ENCODE measurements at places on chromosomes 7 and 10.

DNA sequence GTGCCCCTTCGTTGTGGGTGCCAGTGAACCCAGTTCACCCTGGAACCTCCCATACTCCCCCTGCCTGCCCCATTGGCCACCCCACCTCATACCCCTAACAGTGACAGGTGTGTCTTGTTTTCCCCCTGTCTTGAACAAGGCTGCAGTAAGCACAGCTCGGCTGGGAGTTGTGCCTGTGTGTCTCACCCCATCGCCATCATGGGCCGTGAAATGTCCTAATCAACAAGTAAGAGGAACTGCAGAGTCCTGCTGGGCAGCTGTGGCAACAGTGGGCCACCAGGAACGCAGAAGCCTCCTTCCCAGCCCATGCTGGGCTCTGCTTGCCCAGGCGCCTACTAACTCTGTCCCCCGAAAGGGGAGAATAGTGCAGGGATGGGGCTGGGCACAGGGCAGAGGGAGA, 91.6 kb downstream of the C10orf105 start:
- DNase-seq: no peak

DNA sequence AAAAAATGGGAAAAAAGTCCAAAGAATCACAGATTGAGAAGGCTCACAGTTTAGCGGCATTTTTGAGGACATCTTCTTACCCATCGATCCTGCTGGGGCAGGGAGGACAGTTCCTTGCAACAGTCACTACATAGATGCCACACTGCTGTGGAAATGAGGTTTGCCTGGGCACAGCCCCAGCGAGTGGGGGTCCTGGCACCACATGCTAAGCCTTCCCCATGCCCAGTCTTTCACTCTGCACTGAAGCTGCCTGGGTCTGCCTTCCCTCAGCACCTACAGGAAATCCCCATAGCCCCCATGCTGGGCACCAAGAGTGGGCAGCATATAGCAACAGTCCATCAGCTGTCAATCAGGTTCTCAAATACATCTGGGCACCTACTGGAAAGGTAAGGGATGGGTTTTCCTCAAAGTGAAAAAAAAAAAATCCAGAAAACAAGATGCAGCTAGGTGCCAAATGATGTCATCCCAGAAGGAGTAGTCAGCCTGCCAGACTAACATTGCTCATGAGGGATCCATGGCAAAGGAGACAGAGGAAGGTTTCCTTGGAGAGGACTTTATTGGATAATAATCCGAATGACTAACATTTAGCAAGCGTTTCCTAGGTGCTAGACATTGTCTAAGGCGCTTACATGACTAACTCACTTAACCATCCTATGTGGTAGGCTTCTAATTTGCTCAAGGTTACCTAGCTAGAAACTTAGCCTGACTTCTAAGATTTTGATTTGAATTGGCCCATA, 125.7 kb upstream of the CXCL12 start:
- DNase-seq: no peak

- DNase-seq: no peak
Observed at GRCh38 chr10:98090822-98091221, 43.6 kb upstream of the R3HCC1L start.

- no peak for DNase-seq
Observed at GRCh38 chr7:44974549-44974948, 4.3 kb downstream of the MYO1G start.

- no peak for DNase-seq
Observed at GRCh38 chr10:21927631-21928353, 75.7 kb downstream of the DNAJC1 start.

DNA sequence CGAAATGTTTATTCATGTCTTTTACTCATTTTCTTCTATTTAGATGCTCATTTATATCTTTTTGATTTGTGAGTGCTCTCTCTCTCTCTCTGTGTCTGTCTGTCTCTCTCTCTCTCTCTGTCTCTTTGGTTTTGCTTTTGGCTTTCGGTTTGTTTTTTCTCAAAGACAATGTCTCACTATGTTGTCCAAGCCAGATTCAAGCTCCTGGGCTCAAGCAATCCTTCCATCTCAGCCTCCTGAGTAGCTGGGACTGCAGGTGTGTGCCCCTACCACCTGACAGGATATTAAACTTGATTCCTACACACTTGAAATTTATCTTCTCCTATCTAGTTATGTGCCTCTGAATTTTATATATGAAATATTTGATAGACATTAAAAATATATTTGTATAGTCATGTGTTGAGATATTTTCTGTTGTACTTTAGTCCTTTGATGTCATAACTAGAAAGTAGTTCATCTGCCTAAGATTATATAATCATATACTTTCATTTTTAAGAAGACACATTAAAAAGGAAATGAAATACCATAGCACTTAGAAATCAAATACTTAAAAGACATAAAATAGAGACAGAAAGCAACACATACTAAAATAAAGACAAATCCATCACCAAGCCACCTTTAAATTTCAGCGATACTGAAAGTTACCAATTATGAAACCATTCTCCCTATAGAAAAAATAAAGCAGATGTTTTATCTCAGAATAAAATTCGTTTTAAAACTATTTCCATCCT, 68.1 kb upstream of the SFMBT2 start:
- DNase-seq: no peak

DNA sequence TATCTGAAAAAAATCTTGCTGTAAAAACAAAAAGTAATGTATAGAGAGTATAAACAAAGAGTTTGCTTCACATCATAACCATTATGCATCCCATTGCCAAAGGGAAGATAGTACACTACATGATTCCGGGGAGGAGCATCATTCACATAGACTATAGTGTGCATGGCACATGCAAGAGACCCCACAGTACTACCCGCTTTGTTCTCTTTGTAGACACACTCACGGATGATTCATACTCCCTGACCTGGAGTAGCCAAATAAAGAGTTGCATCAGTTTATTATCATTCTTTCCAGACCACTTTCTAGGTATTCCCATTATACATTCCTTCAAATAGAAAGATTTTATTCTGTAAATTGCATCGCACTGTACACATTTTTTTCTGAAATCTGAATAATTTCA, 356.9 kb downstream of the PCDH15 start:
- DNase-seq: no peak

DNA sequence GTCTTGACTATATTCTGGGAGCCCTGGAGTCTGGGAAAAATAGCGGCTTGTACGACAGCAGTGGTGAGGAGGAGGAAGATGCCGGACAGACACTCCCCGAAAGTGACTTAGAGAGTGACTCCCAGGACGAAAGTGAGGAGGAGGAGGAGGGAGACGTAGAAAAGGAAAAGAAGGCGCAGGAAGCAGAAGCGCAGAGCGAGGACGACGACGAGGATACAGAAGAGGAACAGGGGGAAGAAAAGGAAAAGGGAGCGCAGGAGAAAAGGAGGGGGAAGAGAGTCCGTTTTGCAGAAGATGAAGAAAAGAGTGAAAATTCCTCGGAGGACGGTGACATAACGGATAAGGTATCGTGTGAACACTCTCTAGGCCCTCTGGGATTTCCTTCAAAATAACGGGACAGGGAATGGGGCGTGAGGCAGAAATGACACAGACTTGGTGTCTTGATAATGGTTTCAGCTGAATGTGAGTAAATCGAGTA, 908 bp downstream of the NOM1 start:
- DNase-seq: no peak

DNA sequence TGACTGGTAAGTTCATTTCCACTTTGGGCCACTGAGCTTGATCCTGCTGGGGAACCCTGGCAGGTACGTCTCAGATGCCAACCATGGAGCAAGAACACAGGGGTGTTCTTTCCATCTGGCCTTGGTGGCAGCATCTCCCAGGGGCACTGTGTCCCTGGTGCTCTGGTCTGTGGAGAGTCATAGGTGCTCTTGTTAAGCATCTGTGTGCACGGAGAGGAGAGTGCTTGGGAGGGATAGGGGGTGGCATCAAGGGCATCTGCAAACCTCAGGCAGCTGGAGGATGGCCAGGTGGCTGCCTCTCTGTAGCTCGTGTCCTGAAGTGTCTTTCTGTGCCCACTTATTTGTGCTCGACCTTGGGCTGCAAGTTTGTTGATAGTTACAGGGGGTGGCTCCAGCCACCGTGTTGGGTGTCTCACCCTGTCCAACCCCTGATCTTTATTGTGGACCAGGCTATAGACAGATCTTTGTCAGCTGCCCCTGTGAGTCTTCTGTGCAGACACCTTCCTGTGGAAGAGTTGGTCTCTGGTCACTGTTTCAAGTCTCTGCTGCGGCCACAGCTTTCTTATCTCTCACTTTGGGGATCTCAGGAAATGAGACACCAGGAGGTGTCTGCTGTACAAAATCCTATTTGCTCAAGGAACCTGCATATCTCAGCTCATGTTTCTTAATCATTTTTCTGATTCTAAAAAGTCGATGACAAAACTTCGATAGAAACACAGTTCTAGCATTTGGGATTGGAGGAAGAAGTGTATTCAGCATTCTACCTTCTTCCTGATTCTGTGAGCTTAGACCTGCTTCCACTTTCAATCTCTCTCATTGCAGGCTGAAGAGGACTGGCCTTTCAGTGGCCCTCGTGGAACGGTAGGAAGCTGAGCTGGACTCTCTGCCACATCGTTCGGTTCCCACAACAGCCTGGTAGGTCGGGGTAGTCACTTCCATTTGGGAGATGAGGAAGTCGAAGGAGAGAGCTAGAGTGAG, 17.2 kb upstream of the GIMAP8 start:
- DNase-seq: no peak

GRCh38 chr7:12316925-12317324, 86.7 kb downstream of the VWDE start:
- DNase-seq: no peak

- DNase-seq: no peak
Observed at GRCh38 chr10:86829472-86829871, 73.1 kb downstream of the BMPR1A start.

GRCh38 chr7:1610013-1610677, 40.3 kb upstream of the PSMG3 start:
- no peak for DNase-seq

DNA sequence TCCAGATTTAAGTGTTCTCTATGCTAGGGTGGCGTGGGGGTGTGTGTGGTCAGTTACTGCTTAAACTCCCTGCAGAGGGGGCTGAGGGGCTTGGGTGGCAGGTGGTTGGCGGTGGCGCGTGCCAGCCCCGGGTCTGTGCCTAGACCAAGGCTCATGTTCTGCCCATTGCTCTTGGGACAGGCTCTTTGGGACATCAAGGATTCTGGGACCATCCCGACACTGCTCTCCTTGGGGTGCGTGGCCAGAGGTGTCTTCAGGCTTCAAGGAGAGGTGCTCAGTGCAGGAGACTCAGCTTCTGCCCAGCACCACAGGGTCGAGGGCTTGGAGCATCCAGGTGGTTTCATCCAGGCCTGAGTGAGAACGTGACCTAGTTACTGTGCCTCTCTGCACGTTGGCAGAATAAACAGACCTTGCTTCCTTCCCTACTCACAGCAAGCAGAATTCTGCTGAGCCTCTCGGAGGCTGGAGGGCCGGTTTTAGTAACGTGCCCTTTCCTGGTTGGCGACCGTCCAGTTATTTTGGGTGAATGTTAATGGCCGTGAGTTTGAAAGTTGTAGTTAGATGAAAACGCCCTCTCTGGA, 39.9 kb downstream of the CAMK1D start:
- DNase-seq: no peak

DNA sequence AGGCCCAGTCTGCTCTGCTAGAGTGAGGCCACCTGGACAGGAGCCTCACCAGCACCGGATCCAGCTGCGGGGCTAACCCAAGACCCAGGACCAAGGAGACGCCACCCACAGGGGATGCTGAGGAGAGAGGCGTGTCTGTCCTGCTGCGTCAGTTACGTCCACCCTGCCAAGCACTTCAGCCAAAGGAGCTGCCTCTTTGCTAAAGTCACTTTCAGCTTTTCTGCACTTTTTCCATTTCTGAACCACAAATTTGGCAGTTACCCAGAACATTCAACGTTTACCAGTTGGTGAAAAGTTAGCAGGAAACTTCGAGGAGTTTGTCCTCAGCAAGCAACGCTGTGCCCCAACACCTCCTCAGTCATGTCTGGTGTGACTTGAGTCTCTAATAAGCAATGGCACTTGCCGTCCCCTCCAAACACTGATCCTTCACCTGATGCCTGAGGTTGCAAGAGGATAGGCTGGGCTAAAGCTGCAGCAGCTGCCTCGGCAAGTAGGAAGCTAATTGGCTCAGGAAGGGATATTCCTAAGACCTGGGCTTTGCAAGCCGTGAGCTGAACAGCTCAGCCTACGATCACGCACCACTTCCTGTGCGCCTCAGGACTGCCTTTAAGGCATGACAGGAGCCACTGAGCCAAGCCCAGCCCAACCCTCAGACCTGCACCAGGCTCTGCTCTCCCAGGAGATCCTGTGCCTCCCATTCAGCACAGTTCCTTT, 40.1 kb downstream of the KCNH2 start:
- DNase-seq: peak; percentile 42

- DNase-seq: peak; percentile 20
Observed at GRCh38 chr7:38105874-38106483, 72.1 kb upstream of the STARD3NL start.

DNA sequence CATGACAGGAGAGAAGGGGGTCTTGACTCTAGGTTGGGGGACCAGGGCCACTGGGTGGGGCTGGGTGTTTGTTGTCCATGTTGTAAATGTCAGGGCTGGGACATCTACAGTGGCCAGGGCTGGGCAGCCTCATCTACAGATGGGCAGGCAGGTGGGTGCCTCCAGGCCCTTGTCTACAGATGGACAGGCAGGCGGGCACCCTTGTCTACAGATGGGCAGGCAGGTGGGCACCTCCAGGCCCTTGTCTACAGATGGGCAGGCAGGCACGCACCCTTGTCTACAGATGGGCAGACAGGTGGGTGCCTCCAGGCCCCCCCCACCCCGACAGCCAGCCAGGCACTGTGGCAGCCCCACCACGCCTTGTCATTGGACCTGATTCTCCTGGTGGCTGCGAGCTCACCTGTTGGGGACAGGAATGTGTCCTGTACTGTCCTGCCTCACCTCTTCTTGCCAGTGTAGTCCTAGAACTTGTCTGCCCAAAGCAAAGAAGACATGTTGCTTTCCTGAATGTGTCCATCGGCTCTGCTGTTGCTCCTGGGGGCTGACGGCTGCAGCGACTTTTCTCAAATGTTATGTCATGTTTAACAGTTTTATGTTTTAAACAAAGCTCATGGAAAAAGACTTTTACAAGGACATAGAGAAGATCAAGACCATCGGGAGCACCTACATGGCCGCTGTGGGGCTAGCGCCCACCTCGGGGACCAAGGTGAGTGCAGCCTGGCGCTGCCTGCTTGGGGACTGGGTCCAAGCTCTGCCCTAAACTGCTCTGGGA, 129.9 kb downstream of the ADCY1 start:
- peak; percentile 0 for DNase-seq

All from stimulated activated CD4-positive, alpha-beta T cell treated with anti-CD3 and anti-CD28 coated beads, Interleukin-4, amount 100 ng/mL, for 24 hours (primary cell).